ENCODE measurements at places on chromosomes 4 and X.

GRCh38 chr4:48543796-48544195 is 53.7 kb downstream of the ZAR1 start:
- no peak for DNase-seq

- DNase-seq: no peak
Observed at GRCh38 chr4:118798658-118799057, 37.3 kb downstream of the SEC24D start.

GRCh38 chrX:10855845-10856244 is 235.5 kb upstream of the MID1 start:
- no peak for DNase-seq

- peak; percentile 59 for DNase-seq
Observed at GRCh38 chr4:7186031-7186430, 6.3 kb upstream of the SORCS2 start.

DNA sequence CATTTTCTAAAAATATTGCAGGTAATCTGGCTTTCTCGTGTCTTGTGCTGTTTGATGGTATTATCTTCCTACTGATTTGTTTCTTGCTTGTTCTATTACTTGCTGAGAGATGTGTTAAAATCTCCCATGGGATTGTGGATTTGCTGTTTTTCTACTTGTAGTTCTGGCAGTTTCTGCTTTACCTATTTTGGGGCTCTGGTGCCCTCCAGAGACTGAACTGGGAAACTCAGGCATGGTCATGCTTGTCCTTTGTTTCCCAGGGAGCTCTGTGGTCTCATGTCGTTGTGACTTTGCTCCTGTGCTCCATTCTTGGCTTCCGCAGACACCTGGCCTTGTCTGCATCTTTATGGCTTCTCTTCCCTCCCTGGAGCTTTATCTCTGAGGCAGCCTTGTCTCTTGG is 39.5 kb downstream of the NSD2 start:
- DNase-seq: peak; percentile 50

- no peak for DNase-seq
Observed at GRCh38 chrX:110951472-110952269, 144.3 kb upstream of the PAK3 start.

- peak; percentile 48 for DNase-seq
Observed at GRCh38 chr4:164700471-164700870, 53.5 kb upstream of the SMIM31 start.

DNA sequence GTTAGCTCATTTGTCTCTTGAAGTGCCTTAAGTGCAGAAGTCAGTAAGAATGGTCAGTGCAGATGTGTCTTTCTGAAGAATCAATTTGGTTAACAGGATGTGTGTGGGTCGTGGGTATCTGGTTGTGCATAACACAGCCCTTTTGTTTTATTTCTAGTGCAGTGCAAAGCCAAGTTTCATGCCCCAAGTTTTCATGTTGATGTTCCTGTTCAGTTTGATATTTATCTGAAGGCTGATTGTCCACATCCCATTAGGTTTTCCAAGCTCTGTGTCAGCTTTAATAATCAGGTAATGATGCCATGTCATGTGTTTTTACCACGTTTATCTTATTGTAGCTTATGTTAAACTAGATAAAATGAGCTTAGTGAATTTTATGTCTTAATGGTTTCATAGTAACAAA is 27.4 kb downstream of the TRAPPC11 start:
- DNase-seq: no peak

DNA sequence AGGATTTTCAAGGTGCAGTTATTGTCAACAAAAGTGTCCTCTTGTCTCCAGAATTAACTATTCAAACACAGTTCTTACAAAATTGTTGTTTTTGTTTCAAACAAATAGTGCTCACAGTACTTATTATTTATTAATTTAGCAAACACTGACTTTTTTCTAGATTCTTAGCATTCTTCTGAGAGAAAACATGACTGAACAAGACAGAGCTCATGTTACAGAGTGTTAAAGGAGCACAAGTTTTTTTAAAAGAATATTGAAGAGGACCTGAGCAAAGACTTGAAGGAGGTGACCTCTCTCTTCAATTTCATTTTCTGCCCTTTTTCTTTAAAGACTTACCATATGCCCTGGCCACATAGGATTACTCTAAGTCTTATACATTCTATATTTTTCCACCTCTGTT is 2220.3 kb upstream of the AGA start:
- no peak for DNase-seq
